ENCODE measurements at places on chromosomes 12 and 14.

GRCh38 chr12:100553936-100554335 lies 19.5 kb upstream of the GAS2L3 start:
- peak; percentile 8 for DNase-seq

DNA sequence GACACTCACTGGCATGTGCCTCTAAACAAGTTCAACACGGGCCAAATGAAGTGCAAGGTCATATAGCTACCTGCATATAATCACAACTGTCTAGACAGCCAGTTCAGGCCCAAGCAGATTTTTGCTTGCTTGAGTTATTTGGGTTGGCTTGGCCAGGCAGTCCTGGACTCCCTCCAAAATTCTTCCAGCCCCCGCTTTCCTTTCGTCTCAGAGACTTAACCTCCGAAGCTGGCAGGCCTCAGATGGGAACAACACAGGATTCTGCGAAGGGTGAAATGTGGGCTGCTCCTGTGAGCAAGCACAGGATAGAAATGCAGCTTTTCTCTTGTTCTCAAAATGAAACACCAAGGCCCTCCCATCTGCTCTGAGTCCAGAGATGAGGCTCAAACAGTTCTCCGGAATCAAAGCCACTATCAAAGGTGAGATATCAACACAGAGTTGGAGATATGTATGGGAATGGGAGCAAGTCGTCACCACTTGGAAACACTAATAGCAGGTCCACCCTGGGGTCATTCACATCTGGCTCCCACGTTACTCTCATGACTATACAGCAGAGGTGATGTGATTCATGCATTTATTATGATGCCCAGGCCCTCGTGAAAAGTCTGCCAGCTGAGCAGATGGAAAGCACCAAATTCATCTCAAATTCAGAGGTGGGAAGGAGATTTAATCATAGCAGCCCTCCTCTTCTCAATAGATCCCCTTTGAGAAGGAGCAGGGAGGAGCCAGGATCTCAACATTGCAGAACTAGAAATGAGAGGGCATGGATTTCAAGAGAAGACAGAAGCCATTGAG lies 389.8 kb downstream of the NUAK1 start:
- DNase-seq: no peak

DNA sequence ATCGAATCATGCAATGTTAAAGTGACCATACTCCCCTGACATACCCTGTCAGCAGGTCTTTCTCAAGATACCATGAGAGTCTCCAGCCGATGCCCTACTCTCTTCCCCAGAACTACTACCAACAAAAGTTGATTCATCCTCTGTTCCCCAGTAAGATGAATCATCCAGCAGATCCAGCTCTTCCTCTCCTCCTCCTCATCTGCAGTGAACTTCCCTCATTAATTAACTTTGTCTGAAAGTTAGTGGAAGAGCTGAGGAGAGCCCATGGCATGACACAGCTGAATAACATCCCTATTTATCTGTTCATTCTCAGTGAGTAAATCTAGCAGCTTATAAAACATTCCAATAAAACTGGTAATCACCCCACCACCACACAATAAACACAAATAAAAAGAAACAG lies 213.4 kb downstream of the EGLN3 start:
- no peak for DNase-seq

DNA sequence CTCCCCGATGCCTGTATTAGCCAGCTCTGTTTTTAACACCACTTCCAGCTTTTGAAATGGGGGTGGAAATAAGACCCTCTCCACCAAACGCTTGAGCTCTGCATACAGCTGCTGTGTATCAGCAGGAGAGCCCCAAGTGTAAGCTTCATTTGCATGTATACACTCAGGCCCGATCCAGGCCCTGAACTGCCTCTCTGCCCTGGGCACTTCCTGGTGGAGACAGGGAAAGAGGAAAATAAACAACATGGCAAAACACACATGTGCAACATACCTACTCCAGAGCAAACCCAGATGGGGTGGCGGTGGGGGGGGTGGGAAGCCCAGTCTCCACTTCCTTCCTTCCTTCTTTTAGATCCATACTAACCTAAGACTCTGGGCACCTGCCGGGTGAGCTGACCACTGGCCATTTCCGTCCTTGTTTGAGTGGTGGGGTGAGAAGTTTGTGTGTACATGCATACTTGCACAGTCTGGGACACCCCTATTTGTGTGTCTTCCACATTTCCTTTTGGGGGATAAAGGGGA lies 55.3 kb downstream of the RBM19 start:
- DNase-seq: no peak

DNA sequence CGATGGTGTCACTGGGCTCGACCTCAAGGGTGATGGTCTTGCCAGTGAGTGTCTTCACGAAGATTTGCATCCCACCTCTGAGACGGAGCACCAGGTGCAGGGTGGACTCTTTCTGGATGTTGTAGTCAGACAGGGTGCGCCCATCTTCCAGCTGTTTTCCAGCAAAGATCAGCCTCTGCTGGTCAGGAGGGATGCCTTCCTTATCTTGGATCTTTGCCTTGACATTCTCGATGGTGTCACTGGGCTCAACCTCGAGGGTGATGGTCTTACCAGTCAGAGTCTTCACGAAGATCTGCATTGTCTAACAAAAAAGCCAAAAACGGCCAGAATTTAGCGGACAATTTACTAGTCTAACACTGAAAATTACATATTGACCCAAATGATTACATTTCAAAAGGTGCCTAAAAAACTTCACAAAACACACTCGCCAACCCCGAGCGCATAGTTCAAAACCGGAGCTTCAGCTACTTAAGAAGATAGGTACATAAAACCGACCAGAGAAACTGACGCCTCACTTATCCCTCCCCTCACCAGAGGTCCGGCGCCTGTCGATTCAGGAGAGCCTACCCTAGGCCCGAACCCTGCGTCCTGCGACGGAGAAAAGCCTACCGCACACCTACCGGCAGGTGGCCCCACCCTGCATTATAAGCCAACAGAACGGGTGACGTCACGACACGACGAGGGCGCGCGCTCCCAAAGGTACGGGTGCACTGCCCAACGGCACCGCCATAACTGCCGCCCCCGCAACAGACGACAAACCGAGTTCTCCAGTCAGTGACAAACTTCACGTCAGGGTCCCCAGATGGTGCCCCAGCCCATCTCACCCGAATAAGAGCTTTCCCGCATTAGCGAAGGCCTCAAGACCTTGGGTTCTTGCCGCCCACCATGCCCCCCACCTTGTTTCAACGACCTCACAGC lies 717 bp downstream of the UBC start:
- peak; percentile 79 for DNase-seq

DNA sequence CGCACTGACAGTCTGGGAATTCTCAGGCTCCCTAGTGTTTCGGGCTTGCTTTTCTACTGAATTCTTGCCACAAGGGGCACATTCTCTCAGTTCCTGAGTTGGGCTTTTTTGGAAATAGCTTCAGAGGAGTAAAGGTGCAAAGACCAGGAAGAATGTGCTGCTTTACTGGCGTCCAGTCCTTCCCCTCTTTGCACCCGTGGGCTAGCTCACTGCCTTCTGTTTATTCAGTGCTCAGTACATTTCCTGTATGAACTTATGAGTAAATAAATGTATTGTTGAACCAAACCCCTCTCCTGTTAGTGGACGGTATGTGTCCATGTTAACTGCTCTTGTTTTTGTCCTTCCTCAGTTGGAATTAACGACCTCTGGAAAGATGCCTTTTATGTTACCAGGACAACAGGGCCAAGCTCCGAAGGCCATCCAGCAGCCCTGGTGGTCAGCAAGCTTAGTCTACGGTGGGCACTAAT lies 24.0 kb downstream of the GSG1 start:
- no peak for DNase-seq

DNA sequence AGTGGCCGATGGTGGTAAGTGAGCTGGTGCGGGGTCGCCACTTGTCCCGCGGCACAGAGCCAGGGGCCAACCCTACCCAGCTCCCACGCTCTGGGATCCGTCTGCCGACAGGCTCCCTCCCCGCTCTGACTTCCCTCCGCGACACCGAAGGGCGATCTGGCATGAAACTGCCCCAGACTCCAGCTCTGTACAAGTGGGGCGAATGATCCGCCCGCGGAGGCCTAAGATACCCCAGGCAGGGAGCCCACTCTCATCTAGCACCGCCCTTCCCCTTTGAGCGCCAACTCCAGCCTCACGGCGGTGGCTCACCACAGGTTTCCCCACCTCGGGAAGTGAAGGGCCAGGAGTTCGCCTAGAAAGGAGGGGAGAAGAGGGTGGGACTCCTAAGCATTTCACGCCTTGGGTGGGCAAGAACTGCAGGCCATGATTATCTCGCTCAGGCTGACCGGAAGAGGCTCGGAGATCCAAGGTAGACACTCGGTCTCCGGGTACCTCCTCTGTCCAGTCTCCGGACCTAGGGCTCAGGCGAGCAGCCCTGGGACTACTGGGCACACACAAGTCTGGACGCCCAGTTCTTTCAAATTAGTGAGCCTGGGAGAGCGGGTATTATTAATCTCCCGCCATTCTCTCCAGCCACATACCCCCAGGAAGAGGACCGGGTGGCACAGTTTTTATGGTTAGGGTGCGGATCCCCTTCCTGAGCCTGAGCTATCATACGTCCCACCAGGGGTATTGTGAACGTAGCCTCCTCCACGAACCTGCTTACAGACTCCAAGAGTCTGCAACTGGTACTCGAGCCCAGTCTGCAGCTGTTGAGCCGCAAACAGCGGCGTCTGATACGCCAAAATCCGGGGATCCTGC lies 849 bp downstream of the WNT1 start:
- no peak for DNase-seq

DNA sequence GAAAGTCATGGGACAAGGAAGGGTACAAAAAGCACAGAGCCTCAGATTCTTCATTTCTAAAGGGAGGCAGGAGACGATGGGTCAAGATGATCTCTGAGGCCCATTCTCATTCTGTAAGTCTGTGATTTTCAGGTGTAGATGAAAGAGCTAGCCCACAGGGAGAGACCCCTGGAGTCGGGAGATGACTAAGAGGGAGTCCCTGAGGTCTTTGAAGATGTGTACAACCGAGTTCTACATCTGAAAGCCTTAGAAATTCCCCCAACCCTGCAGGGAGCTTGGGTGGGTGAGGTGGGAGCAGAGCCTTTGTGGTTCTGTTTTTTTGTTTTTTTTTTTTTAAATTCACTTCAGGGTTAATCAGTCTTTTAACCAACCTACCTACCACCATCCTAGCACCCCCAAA lies 3.1 kb downstream of the WNT10B start:
- DNase-seq: no peak

DNA sequence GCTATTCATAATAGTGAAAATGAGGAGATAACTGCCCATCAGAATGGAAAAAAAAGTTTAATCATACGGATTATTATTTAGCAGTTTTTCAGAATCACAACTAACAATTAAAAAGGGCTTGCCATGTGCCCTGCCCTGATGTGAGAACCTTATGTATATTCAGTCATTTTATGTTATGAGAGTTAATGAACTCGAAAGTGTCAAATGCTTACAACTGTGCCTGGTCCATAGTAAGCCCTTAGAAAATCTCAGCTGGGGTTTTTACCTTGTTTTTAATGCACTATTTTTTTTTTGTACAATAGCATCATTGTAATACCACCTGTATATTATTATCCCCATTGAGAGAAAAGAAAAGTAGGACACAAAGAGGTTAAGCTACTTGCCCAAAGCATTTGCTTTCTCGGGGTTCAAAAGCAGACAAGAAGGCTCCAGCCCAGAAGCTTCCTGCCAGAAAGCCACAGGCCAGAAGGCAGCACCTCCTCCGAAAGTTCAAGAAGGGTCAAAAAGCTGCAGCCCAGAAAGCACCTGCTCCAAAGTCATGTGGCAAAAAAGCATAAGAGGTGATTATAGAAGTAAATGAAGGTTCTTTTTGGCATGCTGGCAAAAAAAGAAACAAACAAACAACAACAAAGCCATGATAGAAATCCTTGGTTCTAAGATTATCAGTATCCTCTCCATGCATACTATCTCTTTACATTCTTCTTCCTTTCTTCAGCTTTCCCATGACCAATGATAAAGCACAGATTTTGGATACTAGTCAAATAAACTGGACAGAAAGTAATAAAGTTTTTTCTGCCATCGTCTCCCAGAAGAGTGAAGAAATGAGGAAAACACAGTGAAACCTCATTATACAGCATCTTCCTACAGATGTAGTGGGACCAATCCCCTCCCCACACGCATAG lies 59.1 kb upstream of the NAP1L1 start:
- DNase-seq: peak; percentile 94

- DNase-seq: no peak
These were observed 10.2 kb downstream of the DLST start for GRCh38 chr14:74891870-74892269.

- no peak for DNase-seq
These were observed 21.4 kb upstream of the SEL1L start for GRCh38 chr14:81555051-81555450.

GRCh38 chr12:30782316-30783173 lies 27.8 kb upstream of the CAPRIN2 start:
- DNase-seq: no peak

DNA sequence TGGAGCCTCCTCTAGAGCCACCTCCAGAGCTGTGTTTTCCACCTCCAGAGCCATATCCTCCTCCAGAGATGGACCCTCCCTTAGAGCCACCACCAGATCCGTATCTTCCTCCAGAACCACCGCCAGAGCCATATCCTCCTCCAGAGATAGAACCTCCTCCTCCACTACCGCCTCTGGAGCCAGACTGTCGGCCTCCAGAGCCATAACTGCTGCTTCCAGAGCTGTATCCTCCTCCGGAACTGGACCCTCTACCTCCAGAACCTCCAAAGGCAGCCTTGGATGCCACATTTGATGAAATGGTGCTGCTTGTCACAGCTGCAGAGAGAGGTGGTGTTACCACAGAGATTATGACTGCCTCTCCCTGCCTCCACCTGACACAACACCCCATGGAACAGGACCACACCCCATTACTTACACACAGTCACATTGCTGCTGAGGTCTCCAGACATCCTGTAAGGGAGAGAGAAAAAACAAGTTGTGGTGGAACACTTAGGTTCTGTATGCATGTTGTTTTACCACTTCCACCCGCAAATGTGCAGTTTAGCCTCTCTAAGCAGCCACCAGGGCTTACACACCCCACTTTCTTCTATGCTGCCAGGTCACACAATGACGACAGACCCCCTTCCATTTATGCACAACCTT lies 6.8 kb downstream of the KRT2 start:
- DNase-seq: no peak
